ENCODE measurements at places on chromosomes 6 and 20. TPM values are rescaled to one million over a fixed set of nuclear protein-coding genes. Genes with fewer than 3 reads are reported as not detected.

Gene POM121L2
- total RNA-seq = not detected

Gene OOEP
- not detected for total RNA-seq

Gene L3MBTL3
- total RNA-seq = 4.5 TPM

Gene ARMC12
- 0.47 TPM for total RNA-seq

Gene SIRPB2
- total RNA-seq = not detected

Gene FAM217A
- total RNA-seq = not detected

Gene BIRC7
- total RNA-seq = 4.4 TPM

Gene TBCC
- 16.7 TPM for total RNA-seq

Gene NNAT
- total RNA-seq = not detected

Gene ARMH2
- not detected for total RNA-seq

Gene GJA1
- 83.9 TPM for total RNA-seq

Gene CGA
- not detected for total RNA-seq

Gene IL22RA2
- total RNA-seq = not detected

Gene MEP1A
- not detected for total RNA-seq

Gene CALHM4
- total RNA-seq = not detected

Gene SOX18
- total RNA-seq = 2.3 TPM

Gene NKAIN4
- 10.3 TPM for total RNA-seq

Gene TCF21
- not detected for total RNA-seq

Gene SLC32A1
- not detected for total RNA-seq

Gene ECT2L
- not detected for total RNA-seq

Gene SLC17A2
- total RNA-seq = not detected

Gene LZTS3
- 2.7 TPM for total RNA-seq

Gene IER3
- total RNA-seq = 155 TPM

Gene SLC22A16
- total RNA-seq = not detected

Gene TREML1
- total RNA-seq = not detected

Gene RSPO3
- total RNA-seq = 122 TPM

Gene PDE10A
- 36.3 TPM for total RNA-seq

Gene TCF15
- total RNA-seq = not detected

Gene COL9A1
- not detected for total RNA-seq

Gene HSPA1L
- total RNA-seq = 2.1 TPM

Gene PBOV1
- total RNA-seq = not detected

Gene CTAGE9
- total RNA-seq = not detected

Gene RAET1G
- total RNA-seq = 10.8 TPM

Gene BCAS1
- 0.53 TPM for total RNA-seq

Gene ZNF133
- 12.4 TPM for total RNA-seq

Gene MLIP
- total RNA-seq = not detected

Gene TFAP2C
- 17.1 TPM for total RNA-seq

Gene PLEKHG1
- total RNA-seq = 0.40 TPM

Gene LTB
- 0.33 TPM for total RNA-seq

Gene NKAIN2
- not detected for total RNA-seq

Gene NUP153
- 29.6 TPM for total RNA-seq

Gene FNDC1
- 0.07 TPM for total RNA-seq

Gene PRICKLE4
- total RNA-seq = 0.44 TPM

Gene SNPH
- 4.3 TPM for total RNA-seq

Gene DUSP15
- 0.64 TPM for total RNA-seq
